ENCODE measurements at places on chromosomes 2 and 18.

GRCh38 chr2:46134531-46135227 lies 162.5 kb upstream of the EPAS1 start:
- no peak for DNase-seq

- DNase-seq: peak; percentile 33
Observed at GRCh38 chr2:50529600-50530218, 502.2 kb downstream of the NRXN1 start.

GRCh38 chr2:52918551-52918950 lies 849.1 kb upstream of the CHAC2 start:
- peak; percentile 70 for DNase-seq

DNA sequence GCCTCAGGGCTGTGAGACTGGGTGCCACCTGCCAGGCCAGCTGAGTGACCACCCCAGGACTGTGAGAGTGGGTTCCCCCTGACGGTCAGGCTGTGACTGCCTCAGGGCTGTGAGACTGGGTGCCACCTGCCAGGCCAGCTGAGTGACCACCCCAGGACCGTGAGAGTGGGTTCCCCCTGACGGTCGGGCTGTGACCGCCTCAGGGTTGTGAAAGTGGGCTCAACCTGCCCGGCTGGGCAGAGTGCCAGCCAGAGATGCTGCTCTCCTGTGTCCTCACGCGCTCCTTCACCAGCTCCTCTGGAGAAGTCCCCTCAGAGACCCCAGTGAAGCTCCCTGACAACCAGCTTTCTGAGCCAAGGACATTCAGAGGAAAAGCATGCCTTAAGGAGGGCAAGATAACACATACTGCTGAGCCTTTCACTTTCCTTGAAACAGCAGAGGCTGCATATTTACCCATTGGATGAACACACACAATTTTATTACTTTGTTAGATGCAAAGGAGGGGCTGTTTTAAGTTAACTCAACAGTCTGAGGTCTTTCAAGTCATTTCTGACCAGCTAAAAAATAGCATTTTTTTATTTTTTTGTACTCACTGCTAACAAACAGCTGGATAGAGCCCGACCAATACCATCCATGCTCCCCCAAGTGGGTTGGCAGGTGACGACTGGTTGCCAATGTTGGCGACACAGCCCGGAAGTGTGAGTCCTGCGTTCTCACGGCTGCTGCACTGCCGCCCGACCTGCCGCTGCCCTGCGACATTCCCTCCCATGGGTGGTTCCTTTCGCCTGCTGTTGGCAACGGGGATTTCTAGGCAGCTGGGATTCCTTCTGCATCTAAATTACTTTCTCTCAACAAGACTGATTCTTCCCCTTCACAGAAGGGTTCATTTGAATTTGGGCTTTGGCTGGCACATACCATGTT lies 70.7 kb downstream of the NDUFA10 start:
- DNase-seq: no peak

- no peak for DNase-seq
Observed at GRCh38 chr2:118786746-118787145, 60.7 kb downstream of the EN1 start.

DNA sequence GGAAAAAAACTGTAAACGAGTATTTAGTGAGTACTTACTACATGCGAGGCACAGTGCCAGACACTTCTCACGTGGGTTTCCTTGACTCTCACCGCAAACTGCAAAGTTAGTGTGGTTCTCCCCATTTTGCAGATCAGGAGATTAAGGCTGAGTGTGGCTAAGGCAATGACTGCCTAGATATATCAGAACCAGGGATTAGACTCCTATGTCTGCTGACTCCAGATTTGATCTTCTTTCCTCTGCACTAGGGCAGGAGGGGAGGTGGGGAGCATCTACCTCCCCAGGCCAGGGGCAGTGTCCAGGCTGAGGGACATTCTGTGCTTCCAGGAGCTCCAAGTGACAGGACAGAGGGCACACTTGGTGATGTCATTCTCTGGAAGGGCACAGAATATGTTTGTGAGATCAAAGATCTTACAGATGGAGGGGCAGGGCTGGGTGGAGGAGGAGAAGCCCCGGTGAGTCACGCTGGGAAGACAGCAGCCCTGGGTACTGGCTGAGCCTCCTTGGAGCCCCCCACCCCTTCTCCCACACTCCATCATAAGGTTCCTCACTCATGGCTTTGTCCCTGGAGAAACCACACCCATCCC lies 92.4 kb downstream of the RHOB start:
- no peak for DNase-seq

DNA sequence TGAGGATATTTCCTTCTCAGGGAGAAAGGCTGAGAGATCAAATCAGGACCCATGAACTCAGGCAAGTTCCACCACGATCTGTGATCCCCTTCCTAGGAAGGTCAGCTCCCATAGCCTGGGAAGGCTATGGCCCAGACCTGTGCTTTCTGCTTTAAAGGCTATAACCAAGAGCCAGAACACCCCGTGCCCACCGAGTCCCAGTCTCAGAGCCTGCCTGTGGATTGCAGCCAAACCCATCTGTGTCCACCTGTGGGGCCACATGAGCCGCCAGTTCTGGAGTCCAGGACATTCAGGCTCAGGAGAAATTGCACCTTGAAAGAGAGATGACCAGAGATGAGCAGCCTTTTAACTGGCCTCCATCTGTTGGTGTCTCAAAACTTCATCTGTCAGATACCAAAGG lies 46.9 kb downstream of the MAL start:
- DNase-seq: no peak
